ENCODE measurements at places on chromosomes 2 and 18.

- no peak for DNase-seq
These were observed 368.0 kb upstream of the RAB6C start for GRCh38 chr2:129611471-129611870.

- DNase-seq, result no peak
These were observed 1407.4 kb downstream of the SUCLG1 start for GRCh38 chr2:83051538-83052170.

DNA sequence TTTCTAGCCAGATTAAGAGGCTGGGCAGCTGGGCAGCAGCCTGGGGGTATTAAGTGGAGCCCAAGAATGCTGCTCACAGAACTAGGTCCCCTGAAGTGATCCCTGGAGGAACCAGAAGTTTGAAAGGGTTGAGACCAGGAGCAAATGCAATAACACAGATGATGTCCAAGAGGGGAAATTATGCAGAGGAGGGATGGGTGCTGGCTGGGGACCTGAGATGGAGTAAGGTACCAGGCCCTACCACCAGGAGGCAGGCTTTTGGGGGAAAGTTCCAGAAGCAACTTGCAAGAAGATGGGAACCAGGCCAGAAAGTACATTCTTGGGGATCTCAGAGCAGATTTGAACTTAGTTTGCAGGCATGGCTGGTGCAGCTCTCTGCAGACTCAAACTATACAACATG lies 175.1 kb downstream of the NCK2 start:
- DNase-seq, result no peak

GRCh38 chr2:10128420-10128819 lies 5.9 kb downstream of the RRM2 start:
- no peak for DNase-seq

- no peak for DNase-seq
These were observed 55.2 kb upstream of the SEMA4C start for GRCh38 chr2:96924775-96925747.

DNA sequence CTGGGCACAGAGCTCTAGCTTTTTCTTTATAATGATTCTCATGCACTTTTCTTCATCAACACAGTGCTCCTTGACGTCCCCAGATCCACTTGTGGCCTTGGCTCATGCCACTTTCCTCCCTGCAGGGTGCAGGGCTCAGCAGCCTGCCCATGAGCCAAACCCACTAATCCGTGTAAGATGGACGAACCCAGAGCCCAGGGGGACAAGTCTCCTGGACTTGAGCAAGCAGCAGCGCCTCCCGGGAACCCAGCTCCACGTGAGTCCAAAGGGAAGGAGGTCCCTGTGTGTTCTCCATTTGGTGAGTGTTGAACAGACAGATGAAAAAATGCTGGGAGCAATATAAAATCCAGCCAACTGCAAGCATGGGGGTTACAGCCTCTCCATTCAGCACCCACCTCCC lies 470.6 kb upstream of the HS6ST1 start:
- DNase-seq, result no peak

DNA sequence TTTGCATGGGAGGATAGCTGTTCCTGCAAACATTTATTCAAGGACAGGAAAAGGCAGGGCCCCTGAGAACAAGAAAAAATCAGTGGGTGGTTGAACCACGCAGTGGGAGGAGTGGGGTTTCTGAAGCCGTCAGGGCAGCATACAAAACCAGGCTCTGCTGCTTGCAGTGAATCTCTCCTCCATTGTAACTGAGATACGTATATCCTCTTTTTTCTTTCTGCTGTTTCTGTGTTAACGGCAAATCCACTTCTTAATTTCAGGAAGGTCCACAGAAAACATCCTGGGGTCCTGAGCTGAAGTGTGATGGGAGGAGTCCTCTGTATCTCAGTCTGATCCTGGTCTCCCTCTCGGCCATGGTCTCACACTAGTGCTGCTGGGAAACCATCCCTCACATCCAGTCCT lies 27.2 kb upstream of the KCNF1 start:
- no peak for DNase-seq

GRCh38 chr2:44119878-44120277 lies 48.8 kb upstream of the PPM1B start:
- DNase-seq, result no peak

DNA sequence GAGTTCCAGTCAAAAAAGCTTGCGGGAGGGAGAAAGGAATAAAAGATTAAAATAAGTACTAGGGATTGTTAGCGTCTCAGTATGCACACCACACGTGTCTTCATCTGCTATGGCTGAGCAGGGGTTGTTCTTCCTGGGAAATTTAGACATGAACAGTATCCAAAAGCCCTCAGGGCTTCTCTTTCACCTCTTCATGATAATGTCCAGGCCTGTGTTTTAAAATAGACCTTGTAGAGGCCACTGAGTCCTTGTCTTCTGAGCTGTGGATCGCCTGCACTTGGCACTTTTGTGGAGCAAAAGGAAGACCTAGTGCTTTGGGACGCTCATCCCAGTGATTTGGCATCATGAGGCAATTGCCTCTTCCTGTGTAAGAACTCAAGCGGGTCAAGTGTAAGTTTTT lies 52.4 kb downstream of the CFAP221 start:
- DNase-seq, result no peak

- DNase-seq, result no peak
These were observed 95.4 kb downstream of the HAUS1 start for GRCh38 chr18:46199515-46200147.

GRCh38 chr2:79084495-79085135 lies 3.2 kb downstream of the REG1B start:
- DNase-seq, result no peak

DNA sequence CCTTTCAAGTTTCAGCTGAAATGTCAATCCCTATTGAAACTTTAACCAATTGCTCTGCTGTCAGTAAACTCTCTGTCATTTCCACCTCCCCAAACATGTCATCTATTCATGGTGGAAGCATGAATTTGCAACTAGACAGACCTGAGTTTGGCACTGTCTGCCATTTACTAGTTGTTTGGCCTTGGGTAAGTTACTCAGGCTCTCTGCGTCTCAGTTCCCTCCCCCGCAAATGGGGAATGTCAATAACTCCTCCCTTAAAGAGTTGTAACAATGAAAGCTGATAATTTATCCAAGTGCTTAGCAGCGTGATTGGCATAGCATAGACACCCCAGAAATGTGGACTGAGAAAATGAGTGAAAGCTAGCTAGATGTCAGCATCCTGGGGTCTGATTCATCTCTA lies 73.3 kb upstream of the THOC1 start:
- no peak for DNase-seq

- no peak for DNase-seq
These were observed 593.7 kb upstream of the CHAC2 start for GRCh38 chr2:53173698-53174455.

DNA sequence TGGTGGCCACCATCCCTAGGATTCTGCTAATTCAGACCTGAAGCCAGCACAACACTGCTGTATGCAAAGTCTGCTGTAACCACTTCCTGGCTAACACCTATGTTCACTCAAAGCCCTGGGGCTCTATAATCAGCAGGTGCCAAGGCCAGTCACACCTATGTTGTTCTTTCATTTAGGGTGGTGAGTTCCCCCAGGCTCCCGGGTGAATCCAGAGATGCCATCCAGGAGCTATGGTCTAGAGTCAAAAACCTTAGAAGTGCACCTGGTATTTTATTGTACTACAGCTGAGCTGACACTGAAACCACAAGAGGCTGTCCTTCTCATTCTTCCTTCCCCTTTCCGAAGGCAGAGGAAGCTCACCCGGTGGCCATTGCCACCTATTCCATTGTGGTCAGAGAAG lies 46.2 kb upstream of the CCDC141 start:
- DNase-seq, result no peak

GRCh38 chr2:157903151-157903550 lies 27.0 kb upstream of the ACVR1 start:
- DNase-seq, result no peak

DNA sequence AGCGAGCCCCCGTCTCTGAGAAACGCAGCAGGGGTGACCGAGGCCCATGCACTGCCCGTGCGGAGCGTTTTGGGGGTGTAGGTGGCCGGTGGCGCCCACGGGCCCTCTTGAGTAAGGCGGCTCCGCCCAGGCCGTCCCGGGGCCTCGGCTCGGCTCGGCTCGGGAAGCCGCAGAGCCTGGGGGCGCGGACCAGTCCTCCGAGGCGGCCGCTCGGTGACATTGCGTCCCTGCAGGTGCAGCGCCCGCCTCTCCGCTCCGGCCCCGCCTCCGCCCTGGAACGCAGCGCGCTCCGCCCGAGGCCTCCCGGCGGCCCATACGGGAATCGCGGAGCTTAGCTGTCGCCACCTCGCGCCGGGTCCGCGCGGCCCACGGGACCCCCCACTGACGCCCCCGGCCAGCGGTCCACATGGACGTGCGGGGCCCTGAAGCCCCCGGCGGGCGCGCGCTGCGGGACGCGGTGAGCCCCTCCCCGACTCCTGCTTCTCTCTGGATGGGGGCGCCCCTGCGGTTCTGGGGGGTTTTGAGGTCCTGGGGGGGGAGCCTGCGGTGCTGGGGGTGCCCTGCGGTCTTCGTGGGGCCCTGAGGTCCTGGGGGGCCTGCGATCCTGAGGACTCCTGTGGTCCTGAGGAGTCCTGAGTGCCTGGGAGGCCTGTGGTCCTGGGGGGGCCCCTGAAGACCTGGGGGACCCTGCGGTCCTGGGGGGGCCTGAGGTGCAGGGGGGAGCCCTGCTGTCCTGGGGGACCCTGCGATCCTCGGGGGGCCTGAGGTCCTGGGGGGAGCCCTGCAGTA lies at the start of gene HSBP1L1:
Gene HSBP1L1 (plus strand): TSS at position 314 of the 789 bp plus-strand sequence. CDS start 93 bp downstream, at position 407.
- no peak for DNase-seq

GRCh38 chr2:86785456-86785855 lies 5.3 kb downstream of the CD8A start:
- DNase-seq, result no peak

DNA sequence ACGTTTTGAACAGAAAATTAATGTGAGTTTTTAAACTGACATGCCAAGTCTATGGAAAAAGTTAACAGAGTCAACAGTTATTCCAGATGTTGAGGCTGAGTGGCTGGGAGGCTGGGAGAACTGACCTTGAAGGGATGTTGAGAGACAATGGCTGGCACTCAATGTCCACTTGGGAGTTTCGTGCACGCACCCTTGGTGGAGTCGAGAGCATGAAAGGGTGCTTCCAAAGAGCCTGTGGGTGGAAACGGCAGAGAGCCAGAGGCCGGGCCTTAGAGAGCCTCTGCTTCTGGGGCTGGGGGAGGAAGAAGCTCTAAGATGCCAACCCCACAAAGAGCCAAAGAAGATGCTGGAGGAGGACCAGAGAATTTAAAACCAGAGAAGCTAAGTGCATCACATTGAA lies 63.4 kb upstream of the L3MBTL4 start:
- DNase-seq, result no peak

DNA sequence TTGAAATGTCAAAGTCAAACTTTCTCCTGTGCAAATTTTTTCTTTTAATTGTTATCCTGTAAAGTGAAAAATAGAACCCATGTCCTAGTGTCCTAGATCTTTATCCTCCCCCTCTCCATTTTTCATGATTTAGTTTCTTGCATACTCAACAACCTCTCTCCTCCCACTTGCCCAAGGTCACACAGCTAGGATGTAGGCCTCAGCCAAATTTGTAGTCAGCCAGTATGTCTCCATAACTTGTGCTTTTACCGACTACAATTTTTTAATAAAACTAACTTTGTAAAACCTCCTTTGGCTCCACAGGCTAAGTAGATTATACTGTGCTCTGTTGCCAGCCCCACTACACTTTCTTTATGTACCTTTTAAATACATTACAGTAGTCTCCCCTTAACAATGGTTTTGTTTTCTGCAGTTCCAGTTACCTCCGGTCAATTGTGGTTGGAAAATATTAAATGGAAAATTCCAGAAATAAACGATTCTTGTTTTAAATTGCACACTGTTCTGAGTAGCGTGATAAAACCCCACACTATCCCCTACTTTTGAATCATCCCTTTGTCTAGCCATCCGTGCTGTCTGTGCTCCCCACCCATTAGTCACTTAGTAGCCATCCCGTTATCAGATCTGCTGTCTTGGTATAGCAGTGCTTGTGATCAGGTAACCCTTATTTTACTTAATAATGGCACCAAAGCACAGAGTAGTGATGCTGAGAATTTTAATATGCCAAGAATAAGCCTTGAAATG lies 22.8 kb downstream of the GULP1 start:
- DNase-seq, result no peak

DNA sequence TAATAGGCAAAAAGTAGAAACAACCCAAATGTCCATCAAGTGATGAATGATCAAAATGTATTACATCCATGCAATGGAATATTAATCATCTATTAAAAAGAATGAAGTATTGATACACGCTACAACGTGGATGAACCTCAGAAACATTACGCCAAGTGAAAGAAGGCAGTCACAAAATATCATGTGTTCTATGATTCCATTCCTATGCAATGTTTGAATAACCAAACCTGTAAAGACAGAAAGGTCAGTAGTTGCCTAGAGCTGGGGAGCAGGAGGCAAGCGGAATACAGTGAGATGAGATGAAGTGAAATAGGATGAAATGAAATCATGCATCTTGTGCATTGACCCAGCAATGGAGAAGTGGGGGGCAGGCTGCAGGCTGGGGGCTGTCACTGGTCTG lies 17.9 kb upstream of the COL6A3 start:
- DNase-seq, result no peak

GRCh38 chr2:127657232-127657595 lies 11.3 kb downstream of the GPR17 start:
- DNase-seq, result no peak

DNA sequence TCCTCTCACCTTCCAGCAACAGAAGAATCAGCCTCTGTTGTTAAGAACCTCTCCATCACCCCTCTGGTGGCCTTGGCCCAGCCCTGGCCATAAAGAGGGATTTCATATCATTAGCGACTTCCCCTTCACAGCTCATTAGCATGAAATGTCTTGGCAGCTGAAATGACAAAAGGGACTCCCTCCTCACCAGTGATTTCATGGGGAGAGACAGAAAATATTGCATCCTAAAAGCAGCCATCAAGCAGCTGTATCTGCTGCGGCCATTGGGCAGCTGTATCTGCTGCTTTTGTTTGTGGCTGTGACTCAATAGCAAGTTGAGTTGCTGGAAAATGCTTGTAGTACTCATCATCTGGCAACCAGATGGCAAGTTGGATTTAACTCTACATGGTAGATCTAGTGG lies 105.9 kb upstream of the RMDN2 start:
- DNase-seq, result no peak

DNA sequence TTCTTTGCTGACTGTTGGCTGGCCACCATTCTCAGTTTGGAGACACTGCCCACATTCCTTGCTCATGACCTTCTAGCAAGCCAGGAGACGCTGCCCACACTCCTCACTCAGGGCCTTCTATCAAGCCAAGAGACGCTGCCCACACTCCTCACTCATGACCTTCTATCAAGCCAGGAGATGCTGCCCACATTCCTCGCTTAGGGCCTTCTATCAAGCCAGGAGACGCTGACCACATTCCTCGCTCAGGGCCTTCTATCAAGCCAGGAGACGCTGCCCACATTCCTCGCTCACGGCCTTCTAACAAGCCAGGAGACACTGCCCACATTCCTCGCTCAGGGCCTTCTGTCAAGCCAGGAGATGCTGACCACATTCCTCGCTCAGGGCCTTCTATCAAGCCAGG lies 131.3 kb upstream of the CBLN2 start:
- no peak for DNase-seq

GRCh38 chr2:134301099-134301927 lies 47.4 kb downstream of the MGAT5 start:
- DNase-seq, result no peak

GRCh38 chr18:74731097-74731496 lies 133.4 kb downstream of the ZNF407 start:
- DNase-seq, result no peak

- no peak for DNase-seq
These were observed 76.3 kb upstream of the GLS start for GRCh38 chr2:190804182-190804795.

- no peak for DNase-seq
These were observed 130.9 kb upstream of the SMAD7 start for GRCh38 chr18:49081511-49082155.

Measured in SHP77 treated with DMSO at 0.1 percent for 48 hours (cell line).